ENCODE measurements at places on chromosomes 2 and 18.

DNA sequence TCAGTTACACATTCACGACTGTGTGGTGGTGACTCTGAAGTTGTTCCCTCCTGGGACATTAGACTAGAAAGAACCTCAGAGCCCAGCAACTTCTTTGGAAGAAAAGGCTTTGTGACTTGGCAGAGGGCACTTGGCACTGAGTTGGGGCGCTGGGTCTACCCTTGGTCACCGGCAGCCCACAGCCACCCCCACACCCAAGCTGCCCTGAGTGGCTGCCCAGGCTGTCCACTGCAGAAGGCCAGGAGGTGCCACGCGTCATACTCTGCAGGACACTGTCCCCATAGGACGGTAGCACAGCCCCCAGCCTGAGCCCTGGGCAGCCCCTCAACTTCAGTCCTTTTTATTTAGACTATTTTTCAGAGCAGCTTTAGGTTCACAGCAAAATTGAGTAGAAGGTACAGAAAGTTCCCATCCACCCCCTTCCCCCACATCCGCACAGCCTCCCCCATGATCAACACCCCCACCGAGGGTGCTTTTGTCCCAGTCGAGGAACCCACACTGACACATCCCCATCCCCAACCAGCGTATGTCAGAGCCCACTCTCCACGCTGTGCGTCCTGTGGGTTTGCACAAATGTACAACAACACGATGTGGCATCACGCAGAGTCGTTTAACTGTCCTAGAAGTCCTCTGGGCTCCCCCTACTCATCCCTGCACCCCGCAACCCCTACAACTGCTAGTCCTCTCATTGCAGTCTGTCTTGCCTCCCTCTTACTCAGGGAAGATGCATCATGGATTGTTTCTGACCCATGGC is 1.1 kb downstream of the PRLH start:
- ATAC-seq = no peak

- ATAC-seq = no peak
Measured at GRCh38 chr2:187857826-187858225, 303.6 kb upstream of the TFPI start.

GRCh38 chr2:75406131-75406581 is 154.6 kb downstream of the EVA1A start:
- no peak for ATAC-seq

DNA sequence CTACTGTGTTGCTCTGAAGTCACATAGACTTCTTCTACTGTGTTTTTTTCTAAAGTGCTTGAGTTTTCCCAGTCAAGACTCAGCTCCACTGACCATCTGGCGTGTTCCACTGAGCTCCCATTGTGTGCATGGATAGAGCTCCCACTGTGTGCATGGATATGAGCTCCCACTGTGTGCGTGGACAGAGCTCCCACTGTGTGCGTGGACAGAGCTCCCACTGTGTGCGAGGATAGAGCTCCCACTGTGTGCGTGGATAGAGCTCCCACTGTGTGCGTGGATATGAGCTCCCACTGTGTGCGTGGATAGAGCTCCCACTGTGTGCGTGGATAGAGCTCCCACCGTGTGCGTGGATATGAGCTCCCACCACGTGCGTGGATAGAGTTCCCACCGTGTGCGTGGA is 148.3 kb upstream of the ALKAL2 start:
- ATAC-seq = no peak

DNA sequence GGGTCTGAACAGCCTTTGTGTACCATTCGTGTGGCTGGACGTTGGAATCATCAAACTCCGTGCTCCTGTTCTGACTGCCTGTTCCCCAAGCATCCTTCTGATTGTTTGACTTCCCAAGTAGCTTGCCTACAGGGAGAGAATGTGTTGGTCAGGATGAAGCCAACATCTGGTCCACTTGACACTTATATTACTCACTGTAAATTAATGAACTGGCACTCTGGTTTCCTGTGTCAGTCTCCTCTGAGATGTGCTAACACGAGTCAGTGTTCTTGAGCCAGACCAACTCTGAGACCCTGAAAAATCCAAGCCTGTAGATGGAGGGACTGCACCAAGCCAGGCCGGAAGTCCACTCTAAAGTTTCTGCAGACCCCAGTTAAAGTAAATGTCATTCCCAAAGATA is 440.9 kb downstream of the ZNF516 start:
- no peak for ATAC-seq

Measured in SK-N-SH treated with all-trans-retinoic acid at 6 μM for 48 hours (cell line).